Stimulated activated CD8-positive, alpha-beta memory T cell treated with anti-CD3 and anti-CD28 coated beads, Interleukin-4, amount 100 ng/mL, for 1 hour (primary cell): ENCODE measurements at places on chromosomes 5 and 9.

- no peak for DNase-seq
Measured at GRCh38 chr9:113872485-113873143, 3.5 kb upstream of the ZNF618 start.

DNA sequence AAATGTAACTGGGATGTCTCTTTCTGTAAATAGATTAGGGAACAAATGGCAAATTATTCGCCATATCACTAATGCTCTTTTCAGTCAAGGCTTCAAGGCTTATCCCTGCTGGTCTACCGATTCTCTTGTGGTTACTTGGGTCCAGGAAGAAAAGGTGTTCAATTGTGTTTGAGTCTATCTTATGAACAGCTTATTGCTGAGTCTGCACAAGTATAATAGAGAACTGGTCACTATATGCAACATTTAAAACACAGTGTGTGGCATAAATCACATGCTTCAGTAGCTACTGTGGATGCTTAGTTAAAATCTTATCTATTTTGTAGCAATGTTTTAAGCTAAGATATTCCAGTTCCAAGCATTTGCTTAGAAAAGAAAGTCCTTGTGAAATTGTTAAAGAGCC lies 274.2 kb upstream of the FAM174A start:
- DNase-seq: no peak

DNA sequence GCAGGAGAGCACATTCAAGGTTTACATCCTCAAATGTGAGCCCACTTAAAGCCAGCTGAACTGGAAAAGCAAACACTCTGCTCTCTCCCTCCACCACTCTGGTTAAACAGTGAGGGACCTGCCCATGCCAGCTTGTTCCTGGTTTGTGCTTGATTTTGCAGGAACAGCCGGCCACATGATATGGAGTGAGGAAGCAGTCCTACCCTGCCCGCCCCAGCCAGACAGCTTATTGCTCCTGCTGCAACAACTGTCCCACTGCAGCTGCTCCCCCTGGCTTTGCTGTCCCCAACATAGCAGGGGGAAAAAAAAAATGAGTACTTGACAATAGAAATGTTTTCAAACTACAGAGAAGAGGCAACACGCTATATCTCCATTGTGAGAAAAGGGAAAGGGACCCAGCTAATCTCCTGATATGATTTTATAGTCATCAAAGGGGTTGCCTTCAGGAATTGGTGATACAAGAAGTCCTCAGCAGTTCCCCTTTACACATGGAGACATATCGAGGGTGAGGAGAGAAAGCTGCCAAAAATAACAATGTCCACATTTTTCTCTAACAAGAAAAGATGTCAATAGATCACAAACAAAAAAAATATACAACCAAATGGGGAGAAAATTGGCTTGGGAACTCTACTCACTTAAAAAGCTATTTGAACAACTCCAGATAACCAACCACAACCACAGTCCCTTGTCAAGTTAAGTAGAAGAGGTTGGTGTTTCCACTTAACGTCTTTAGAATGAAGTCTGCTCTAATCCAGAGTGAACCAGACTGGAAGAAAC lies 4.6 kb downstream of the MYO10 start:
- DNase-seq: no peak

GRCh38 chr9:20363233-20363632 lies 259.1 kb downstream of the MLLT3 start:
- no peak for DNase-seq

GRCh38 chr9:34555002-34555348 lies 32.2 kb upstream of the ENHO start:
- DNase-seq: no peak

DNA sequence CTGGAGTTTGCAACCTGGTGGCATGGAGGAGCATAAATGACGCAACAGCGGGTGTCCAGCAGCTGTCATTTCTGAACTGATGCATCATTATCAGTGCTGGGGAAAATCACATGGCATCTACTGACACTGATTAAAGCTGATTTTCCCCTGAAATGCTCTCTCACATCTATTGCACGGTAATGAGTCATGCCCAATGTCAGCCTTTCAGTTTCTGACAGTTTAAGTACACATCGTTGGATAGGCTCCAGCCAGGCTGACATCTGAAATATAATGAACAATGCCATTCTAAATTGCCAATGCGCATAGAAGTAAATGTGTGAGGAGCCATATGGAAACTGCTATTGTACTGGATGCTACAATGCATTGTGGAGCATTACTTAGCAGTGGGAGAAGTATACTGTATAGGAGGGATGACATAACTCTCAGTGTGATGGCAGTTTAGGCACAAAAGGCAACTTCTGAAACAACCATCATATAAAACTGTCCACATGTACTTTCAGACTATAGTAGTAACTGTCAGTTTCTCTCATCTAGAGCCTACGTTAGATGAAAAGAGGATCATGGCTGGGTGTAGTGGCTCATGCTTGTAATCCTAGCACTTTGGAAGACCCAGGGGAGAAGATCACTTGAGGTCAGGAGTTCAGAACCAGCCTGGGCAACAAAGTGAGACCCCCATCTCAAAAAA lies 389.3 kb upstream of the DMAC1 start:
- no peak for DNase-seq

GRCh38 chr5:6567835-6568234 lies 65.0 kb downstream of the NSUN2 start:
- DNase-seq: no peak
